Activated CD8-positive, alpha-beta memory T cell treated with anti-CD3 and anti-CD28 coated beads, Interleukin-2, amount 50 U/mL, for 4 hours (primary cell): ENCODE measurements at places on chromosomes 2 and 18.

- DNase-seq = no peak
Measured at GRCh38 chr2:47501374-47502200, 98.6 kb downstream of the MSH2 start.

DNA sequence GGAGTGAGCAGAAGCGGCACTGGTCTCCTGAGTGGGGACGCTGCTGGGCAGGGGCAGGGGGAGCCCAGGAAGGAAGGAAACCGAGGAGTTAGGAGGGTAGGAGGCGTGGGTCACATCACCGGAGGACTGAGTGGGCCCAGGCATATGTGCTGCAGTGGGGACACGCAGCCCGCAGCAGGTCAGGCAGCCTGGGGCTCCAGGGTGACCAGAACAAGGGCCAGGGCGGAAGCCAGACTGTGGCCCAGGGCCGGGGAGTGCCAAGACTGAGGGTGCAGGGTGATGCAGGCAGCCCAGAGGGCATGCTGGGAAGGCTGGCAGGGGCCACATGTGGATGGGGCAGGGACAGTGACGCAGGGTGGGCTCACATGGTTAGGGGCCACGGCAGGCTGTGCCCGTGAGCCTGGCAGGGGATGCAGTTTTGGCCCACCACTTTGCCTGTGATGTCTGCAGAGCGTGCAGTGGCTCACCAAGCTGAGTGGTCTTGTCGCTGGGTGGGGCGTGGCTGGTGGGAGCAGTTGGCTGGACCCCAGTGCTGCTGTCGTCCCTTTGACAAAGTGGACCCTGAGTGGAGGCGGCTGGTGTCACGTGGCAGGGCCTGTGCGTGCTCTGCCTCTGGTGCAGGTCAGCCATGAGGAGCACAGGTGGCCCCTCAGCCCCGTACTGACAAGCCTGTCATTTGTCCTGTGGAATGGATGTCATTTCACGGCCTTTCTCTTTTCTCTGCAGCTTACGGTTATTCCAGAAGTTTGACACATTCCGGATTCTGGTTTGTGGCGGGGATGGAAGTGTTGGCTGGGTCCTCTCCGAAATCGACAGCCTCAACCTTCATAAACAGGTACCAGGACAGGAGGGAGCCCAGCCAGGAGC, 87.1 kb downstream of the DGKD start:
- no peak for DNase-seq

- DNase-seq = no peak
Measured at GRCh38 chr2:25339791-25340180, 1.9 kb downstream of the DNMT3A start.

DNA sequence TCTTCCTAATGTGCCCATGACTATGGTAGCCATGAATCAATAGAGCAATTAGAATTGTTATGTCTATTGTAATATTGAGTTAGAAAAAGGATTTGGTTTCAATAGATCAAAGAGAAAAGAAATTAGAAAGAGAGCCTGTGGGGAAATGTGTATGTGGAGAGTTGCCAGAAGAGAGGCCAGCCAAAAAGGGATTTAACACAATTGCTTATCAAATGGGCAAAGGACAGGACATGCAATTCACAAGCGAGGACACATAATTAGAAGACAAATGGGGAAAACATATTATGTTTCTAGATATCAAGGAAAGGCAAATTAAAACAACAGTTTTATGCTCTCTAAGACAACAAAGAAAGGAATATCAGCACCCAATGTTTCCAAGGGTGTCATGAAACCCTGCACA, 403.2 kb upstream of the KLHL29 start:
- no peak for DNase-seq

DNA sequence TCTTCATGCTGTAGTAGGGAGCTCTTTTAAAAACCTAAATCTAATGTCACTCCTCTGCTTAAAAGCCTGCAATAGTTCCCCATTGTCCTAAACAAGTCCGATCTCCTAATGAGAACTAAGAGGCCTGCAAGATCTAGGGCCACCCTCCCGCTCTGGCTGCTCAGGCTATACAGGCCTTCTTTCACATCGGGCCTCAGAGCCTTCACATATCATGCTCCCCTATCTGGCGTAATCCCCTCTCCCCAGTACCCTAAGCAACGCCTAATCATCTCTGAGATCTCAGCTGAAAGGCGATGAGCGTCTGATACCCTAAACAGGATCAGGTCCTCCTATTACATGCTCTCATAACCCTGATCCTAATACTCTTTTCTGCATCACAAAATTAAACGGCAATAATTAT, 1.9 kb downstream of the MAP4K3 start:
- no peak for DNase-seq

DNA sequence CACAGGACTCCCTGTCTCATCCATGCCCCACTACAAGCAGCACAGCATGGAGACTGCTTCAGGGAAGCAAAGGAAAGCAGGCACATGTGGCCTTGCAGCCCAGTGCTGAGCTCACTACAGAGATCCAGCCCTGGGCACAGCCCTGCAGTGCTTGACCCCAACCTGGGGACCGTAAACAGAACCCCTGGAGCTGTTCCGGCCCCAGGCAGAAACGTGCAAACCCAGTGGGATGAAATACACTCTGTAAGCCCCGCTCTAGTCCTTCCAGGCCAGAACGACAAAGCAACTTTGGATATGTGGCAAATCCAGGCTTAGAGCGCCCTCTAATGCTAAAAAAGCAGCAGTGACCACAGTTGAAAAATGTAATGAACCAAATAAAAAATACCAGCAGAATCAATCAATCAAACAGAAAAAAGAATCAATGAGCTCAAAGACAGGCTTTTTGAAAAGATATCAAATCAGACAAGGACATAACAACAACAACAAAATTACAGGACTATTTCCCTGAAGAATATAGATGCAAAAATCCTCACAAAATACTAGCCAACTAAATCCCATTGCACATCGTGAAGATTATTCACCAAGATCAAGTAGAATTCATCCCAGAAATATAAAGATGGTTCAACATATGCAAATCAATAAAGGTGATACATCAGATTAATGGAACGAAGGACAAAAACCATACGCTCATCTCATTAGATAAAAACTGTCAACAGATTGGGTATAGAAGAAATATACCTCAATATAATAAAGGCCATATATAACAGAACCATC, 45.6 kb downstream of the ZNF519 start:
- no peak for DNase-seq
